Activated T-helper 17 cell treated with anti-CD3 and anti-CD28 coated beads, Interleukin-2, amount 50 U/mL, for 72 hours (primary cell): ENCODE measurements at places on chromosomes 7 and 10.

DNA sequence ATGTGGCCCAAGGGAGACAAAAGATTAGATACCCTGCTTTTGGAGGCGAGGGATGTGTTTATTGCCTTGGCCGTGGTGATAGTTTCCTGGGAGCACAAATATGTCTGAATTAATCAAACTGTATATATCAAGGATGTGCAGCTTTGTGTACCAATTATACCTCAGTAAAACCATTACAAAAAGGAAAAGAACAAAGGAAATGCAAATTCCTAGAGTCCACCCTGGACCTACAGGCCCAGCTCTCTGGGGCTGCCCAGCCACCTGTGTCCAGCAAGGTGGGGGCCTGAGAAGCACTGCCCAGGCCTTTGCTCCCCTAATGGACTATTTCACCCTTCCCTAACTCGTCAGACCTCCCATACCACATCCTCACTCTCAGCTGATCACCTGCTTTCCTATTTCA lies 20.5 kb downstream of the ANKRD16 start:
- no peak for ATAC-seq

- ATAC-seq = peak; percentile 95
Observed at GRCh38 chr7:139124084-139124914, 14.8 kb upstream of the ZC3HAV1 start.

GRCh38 chr10:62741996-62742395 lies 62.5 kb upstream of the ADO start:
- no peak for ATAC-seq

GRCh38 chr10:82150123-82150900 lies 275.3 kb downstream of the NRG3 start:
- ATAC-seq = no peak

GRCh38 chr7:17044396-17044795 lies 162.6 kb upstream of the AGR3 start:
- ATAC-seq = no peak

DNA sequence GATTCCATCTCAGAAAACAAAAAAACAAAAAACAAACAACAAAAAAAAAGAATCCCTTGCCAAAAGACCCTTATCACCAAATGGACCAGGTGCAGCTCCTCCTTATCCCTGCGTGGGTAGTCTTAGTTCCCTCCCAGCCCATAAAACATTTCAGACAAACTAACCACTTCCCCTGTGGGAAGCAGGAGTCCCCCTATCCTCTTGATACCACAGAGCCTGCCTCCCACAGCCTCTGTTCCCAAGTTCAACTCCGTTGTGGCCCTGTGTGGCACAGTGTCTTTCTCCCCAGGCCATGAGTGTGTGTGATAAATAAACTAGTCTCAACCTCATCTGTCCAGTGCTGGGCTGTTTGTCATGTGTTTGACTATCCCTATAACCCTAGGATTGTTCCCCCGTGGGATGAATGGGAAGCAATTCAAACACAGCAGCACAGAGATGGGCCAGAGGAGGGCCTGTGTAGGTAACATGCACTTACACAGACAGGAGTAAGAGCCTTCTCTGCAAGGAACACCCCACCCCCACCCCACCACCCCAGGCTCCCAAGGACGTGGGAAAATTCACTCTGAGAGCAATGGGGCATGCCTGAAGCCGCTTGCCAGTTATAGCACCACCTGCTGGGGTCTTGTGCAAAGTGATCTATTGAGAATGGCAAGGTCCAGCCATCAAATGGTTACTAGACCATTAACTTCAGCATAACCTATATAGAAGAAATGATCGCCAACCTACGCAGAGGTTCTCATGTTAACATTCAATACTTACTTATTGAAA lies 147.1 kb upstream of the GHITM start:
- ATAC-seq = no peak

GRCh38 chr10:43667761-43668386 lies 19.2 kb upstream of the ZNF32 start:
- ATAC-seq = no peak

- no peak for ATAC-seq
Observed at GRCh38 chr10:30051220-30051619, 8.2 kb downstream of the JCAD start.

GRCh38 chr7:103660455-103661371 lies 214.7 kb upstream of the SLC26A5 start:
- no peak for ATAC-seq

- ATAC-seq = no peak
Observed at GRCh38 chr7:122082670-122083069, 61.4 kb downstream of the AASS start.

GRCh38 chr7:158825628-158826289 lies 3.5 kb downstream of the ESYT2 start:
- peak; percentile 3 for ATAC-seq

- ATAC-seq = peak; percentile 37
Observed at GRCh38 chr10:44864051-44864450, 47.1 kb upstream of the TMEM72 start.

DNA sequence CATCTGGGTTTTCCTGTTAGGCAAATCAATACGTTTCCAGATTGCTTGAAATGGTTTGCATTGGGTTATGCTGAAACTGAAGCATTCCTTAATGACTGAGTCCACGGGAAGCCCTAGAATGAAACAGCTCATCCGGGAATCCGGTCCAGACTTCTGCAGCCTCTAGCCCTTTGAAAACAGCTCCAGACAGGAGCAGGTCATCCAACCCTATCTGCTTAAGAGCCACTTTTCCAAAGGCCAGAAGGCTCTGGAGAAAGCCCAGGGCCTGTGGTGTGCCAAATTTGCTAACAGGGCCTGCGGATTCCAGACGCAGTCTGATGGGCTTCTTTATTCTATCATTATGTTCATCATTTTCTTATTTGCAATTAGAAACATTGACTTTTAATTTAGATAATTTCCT lies 265.4 kb downstream of the SKIDA1 start:
- ATAC-seq = no peak

DNA sequence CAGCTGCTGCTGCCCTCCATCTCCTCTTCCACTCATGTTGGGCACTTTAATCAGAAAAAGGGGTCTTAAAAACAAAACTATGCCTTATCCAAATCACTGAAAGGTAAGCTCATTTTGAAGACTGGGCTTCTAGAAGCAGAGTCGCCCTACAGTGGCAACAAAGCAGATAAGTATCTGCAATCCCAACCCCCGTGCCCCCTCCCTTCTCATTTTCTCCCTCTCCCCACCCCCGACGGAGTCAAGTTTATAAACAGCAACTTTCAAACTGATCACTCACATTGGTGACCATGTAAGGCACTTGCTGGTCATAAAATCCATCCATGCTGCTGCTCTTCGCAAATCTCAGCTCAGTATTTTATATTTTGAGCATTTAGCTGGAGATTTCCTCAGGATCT lies 738 bp downstream of the ETV1 start:
- ATAC-seq = no peak

DNA sequence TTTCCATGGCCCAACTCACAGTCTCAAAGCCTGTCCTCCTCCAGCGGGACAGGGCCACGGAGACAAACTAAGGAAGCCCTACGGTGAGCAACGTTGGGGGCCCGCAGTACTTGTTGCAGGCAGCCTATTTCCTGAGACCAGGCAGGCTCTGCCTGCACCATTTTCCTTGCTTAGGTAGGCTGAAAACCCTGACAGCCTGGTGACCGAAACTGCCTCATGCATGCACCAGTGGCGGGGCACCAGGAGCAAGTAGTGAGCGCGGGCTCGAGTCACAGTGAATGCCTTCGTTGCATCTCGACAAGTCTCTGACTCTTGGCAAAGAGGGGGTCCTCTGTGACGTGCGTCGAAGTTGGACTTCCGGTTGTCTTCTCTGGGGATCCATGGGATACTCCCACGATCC lies 23.3 kb upstream of the ZNF273 start:
- ATAC-seq = no peak
